Panc1 (cell line): ENCODE measurements at places on chromosomes 16 and 17. TPM values are rescaled to one million over a fixed set of nuclear protein-coding genes. Genes with fewer than 3 reads are reported as not detected.

- no peaks in the 10 kb centered on the region for H3K36me3 ChIP-seq
- no peak overlapping the region for H3K27ac ChIP-seq
- no peak overlapping the region for H3K4me3 ChIP-seq
- no peaks in the 10 kb centered on the region for H3K4me1 ChIP-seq
Measured at GRCh38 chr16:82192665-82193064, 22.6 kb upstream of the MPHOSPH6 start.

- H3K27ac ChIP-seq = no peak overlapping the region; the same call in 1 of the 2 replicates
- H3K4me1 ChIP-seq = peaks cover 6% of the 10 kb centered on the region; the same call in 1 of the 2 replicates
- DNase-seq = no peak
- no peaks in the 10 kb centered on the region for H3K27me3 ChIP-seq
Measured at GRCh38 chr17:50139950-50140885, 10.3 kb upstream of the SAMD14 start.

GRCh38 chr16:57226701-57227621 lies 18.1 kb upstream of the ARL2BP start:
- H3K36me3 ChIP-seq = peaks cover 19% of the 10 kb centered on the region
- no peaks in the 10 kb centered on the region for H3K4me1 ChIP-seq
- no peak overlapping the region for H3K4me3 ChIP-seq
- DNase-seq = no peak

SLFN12 gene
- 35.2 TPM for total RNA-seq
